GM23248 (cell line): ENCODE measurements at places on chromosomes 6 and 20.

DNA sequence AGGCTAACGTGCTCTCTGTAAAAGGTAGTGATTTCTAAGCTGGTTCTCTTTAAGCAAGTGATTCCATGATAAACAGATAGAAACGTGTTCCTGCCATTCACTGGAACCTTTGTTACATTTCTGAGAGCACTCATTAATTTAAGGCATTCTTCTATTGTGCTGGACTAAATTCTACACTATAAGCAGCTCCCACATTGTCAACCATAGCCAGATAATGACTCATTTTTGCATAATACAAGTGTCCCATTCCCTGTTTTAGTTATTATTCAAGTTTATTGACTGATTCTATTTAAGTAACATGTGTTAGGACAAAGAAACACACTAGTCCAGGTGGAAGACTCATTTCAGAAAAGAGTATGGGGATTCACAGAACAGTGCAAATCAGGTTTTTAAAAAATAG is 13.5 kb upstream of the XRN2 start:
- DNase-seq, result peak; percentile 41

DNA sequence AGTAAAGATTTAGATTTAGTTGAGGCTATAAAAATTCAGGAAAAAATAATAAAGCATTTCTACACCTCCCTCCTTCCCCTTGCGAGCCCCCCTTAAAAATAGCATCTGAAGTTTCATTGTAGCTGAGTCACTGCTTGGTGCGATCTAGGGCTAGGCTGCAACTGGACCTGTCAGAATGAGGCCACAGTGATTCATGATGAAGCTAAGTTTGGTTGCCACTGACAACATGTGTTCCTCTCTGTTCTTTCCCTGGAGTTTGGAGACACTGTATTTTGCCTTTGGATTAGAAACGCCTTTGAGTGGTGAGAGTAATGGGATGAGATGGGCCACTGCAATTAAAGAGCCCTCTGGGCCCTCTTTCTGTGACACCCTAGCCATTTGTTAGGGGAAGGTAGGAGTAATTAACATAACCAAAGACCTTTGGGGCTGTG is 334.1 kb downstream of the NRN1 start:
- peak; percentile 96 for DNase-seq

GRCh38 chr6:105995391-105995865 is 90.7 kb upstream of the PRDM1 start:
- no peak for DNase-seq

- peak; percentile 41 for DNase-seq
Measured at GRCh38 chr20:10739566-10739965, 65.8 kb upstream of the JAG1 start.

- DNase-seq, result peak; percentile 20
Measured at GRCh38 chr20:48999890-49000870, 45.9 kb upstream of the CSE1L start.

DNA sequence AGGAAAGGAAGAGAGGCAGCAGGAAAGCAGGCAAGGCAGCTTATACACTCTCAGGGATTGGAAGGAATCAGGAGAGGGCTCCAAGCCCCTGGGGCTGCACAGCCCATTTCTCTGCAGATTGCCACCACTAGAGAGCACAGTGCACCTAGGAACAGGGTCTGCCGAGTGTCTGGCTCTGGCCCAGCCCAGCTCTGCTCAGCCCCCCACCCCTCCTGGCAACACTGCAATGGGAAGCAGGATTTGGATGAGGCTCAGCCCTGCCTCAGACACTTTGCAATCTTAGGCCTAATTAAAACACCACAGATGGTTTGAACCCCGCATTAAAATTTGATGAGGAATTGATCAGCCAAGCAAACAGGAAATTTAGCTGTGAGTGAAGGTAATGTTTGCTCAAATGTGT is 252.7 kb downstream of the DHX35 start:
- no peak for DNase-seq
